ENCODE measurements at places on chromosomes 3 and 15. TPM values are rescaled to one million over a fixed set of nuclear protein-coding genes. Genes with fewer than 3 reads are reported as not detected.

DNA sequence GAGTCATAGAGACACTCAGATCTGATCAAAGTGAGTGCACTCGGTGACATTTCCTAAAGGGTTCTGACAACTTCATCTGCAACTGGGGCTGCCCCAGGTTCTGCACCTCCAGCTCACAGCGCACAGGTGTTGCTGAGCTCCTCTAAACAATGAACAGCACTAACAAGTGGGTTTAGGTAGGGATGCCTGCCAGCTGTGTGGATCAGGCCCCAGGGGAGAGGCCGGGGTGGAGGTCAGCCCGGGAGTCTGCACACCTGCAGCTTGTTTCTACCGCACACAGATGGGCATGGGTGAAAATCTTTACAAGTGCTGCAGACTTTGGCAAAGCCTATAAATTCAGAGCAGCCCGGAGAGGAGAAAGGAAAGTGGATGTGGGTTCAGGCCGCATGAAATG lies 355 bp downstream of the FBXW12 start:
- DNase-seq, result no peak

- DNase-seq, result no peak
These were observed 1.5 kb downstream of the MSL2 start for GRCh38 chr3:136194409-136195257.

GRCh38 chr15:72113347-72114031 lies 4.5 kb downstream of the MYO9A start:
- DNase-seq, result no peak

SMAD6 gene
- 7.0 TPM for total RNA-seq

GRCh38 chr3:24264011-24264410 lies 230.6 kb downstream of the THRB start:
- no peak for DNase-seq

SMCO1 gene
- total RNA-seq, result not detected

- no peak for DNase-seq
These were observed 6.7 kb downstream of the ARGFX start for GRCh38 chr3:121574449-121574848.

SPATA12 gene
- total RNA-seq, result not detected
